ENCODE measurements at places on chromosomes 5 and 9.

GRCh38 chr9:113398796-113399195 lies 2.3 kb downstream of the ALAD start:
- no peak for DNase-seq

DNA sequence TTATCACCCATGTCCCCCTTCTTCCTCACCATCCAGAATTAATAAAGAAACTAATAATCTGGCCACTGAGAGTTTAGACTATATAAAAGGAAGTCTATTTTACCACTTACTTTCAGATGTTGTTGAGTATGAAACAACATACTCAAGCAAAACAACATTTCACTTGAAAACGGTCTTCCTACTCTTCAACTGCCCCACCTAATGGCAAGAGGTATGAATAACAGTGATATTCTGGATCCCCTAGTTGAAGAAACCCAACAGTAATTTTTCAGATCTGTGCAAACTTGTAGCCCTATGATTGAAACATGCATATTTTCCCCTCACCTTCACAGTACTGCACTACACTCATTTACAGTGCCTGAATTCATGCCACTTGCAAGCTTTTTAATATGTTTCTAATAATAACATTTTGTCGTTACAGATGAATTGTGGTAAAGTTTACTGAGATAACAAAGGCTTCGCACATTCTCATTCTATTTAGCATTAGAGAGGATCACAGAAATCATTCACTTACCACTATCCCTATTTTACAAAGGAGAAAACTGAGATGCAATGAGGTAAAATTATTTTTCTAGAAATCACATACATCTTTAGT lies 267.9 kb upstream of the PDE4D start:
- no peak for DNase-seq

GRCh38 chr5:40490464-40491111 lies 189.1 kb upstream of the PTGER4 start:
- DNase-seq: no peak

- no peak for DNase-seq
Observed at GRCh38 chr9:87889065-87889881, 6.6 kb downstream of the SPATA31E1 start.

DNA sequence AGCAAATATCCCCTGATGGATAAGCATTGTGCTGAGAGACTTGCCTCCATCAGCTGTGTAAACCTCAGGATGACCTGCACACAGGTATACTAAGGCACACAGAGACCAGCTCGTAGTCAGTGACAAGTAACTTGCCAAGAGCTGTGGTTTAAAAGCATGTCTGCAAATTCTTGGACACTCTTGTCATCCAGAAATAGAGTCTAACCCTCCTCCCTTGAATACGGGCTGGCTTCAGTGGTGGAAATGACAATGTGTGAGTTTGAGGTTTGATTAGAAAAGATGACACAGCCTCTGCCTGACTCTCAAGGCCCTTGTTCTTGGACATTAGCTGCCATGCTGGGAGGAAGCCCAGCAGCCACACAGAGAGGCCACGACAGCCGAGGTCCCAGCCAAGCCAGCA lies 114.4 kb downstream of the GADD45G start:
- DNase-seq: no peak

DNA sequence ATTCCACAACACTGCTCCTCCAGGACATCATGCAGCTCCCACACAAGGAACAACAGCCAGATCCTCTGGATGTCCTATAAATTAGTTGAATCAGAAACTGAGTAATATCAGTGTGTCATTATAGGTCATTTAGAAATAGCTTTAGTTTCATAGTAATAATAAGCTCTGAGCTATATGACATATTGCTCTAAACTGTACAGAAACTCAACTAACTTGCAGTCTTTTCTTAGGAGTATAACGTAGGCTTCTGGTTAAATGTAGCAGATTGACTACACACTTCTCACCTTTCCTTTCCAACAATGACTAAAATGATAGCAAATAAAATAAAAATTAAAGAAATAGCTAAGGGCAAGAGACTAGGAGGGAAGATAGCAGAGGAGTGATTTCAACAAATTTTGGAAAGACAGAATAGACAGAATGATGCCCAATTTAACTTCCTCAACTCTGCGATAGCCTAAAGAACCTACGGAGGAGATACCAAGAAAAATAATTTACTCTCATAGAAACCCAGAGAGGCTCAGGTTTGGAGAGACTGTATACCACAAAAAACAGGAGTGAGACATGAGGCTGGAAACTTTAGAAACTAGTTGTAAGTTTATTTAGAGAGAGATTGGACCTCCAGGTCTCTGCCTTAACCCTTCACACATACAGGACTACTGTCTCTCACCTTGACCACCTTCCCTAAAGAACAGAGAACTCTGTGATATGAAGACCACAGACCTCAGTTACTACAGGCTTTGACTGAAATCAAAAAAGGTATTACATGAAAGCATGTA lies 193.7 kb downstream of the TSSK1B start:
- DNase-seq: no peak

DNA sequence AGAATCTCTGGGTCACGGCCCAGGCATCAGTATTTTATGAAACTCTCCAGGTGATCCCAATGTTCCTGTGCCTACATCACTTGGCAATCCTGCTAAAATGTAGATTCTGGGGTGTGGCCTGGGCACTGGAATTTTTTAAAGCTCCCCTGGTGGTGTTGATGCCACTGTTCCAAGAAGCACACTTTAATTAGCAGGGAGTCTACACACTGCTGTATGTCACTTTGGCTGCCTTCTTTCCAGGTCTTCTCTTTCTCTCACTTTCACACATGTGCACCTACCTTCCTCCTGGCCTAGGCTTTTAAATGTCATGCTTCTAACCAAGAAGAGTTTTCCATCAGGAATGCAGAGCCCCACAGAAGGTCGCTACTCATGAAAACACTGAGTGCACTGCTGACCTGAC lies 136.0 kb upstream of the ALDH1B1 start:
- DNase-seq: no peak

DNA sequence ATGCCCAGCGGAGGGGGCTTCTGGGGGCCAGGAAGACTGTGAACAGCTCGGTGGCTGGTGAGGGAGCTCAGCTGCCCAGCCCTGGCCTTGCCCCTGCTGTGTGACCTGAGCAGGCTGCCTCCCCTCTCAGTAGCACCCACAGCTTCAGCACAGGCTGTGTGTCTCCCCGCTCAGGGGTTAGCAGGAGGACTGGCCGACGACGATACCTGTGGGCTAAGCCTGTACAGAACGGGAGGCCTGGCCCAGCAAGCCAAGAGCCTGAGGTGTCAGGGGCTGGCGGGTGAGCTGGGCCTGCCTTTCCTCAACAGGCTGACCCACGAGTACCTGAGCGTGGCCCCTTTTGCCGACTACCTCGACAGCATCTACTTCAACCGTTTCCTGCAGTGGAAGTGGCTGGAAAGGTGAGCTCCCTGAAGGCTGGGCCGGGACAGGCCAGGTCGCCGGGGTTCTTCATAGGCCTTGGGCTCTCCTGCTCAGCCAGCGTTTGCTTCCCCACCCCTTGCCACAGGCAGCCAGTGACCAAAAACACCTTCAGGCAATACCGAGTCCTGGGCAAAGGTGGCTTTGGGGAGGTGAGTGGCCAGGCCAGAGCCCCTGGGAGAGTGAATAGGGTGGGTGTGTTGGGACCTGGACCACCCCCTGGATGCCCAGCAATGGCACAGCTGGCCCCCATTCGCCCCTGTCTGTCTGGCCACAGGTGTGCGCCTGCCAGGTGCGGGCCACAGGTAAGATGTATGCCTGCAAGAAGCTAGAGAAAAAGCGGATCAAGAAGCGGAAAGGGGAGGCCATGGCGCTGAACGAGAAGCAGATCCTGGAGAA lies 6.6 kb downstream of the GRK6 start:
- no peak for DNase-seq

GRCh38 chr5:95861221-95861863 lies 38.8 kb upstream of the GLRX start:
- peak; percentile 6 for DNase-seq

GRCh38 chr5:173538018-173538417 lies 78.4 kb downstream of the BOD1 start:
- DNase-seq: no peak

- no peak for DNase-seq
Observed at GRCh38 chr9:133182151-133182550, 18.4 kb upstream of the GBGT1 start.

DNA sequence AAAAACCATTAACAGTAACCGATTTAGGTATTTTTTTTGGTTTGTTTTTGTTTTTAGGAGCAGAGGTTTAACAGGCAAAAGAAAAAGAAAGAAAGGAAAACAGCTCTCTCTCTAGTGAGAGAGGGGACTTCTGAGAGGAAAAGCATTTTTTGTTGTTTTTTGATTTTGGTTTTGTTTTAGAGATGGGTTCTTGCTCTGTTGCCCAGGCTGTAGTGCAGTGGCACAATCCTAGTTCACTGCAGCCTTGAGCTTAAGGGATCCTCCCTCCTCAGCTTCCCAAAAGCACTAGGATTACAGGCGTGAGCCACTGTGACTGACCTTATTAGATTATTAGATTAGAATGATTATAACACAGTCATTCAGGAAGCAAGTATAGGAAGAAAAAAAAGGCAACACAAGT lies 10.1 kb downstream of the USP20 start:
- no peak for DNase-seq

Data from NCI-H526 treated with DMSO at 0.1 percent for 48 hours (cell line).